ENCODE measurements at places on chromosomes 4 and X. TPM values are rescaled to one million over a fixed set of nuclear protein-coding genes. Genes with fewer than 3 reads are reported as not detected.

GRCh38 chr4:113763029-113763285, 1.4 kb upstream of the CAMK2D start:
- no peak for DNase-seq

GRCh38 chr4:114385195-114385985, 213.2 kb upstream of the UGT8 start:
- no peak for DNase-seq

- DNase-seq: no peak
Measured at GRCh38 chrX:101478366-101478765, 6.9 kb upstream of the ARMCX4 start.

GRCh38 chr4:78569306-78569821, 17.8 kb downstream of the ANXA3 start:
- no peak for DNase-seq

GRCh38 chrX:153371256-153371655, 29.9 kb downstream of the PNMA6E start:
- DNase-seq: no peak

- DNase-seq: no peak
Measured at GRCh38 chr4:15001248-15001868, 923 bp upstream of the CPEB2 start.

DNA sequence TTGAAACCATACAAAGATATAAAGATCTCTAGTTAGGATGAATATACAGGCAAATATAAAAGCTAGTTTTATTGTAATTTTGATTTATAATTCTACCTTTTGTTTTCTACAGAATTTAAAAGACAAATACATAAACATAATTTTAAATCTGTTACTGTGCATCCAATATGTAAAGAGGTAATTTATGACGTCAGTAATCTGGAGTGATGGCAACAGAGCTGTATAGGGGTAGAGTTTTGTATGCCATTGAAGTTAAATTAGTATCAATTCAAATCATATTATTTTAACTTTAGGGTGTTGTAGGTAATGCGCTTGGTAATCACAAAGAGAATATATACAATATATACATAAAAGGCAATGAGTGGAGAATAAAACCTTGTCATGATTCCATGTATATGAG, 183.7 kb upstream of the ARHGAP24 start:
- no peak for DNase-seq

The CLGN gene
- total RNA-seq: 3.2 TPM

The ATP2B3 gene
- 0.19 TPM for total RNA-seq

GRCh38 chrX:119236623-119237561, 807 bp downstream of the PGRMC1 start:
- DNase-seq: no peak

The HMGN5 gene
- total RNA-seq: 23.9 TPM

The SLC16A2 gene
- total RNA-seq: 23.6 TPM

GRCh38 chrX:107123750-107124149, 5.1 kb upstream of the RBM41 start:
- DNase-seq: no peak

The LANCL3 gene
- 0.36 TPM for total RNA-seq

GRCh38 chr4:37628977-37629609, 57.1 kb downstream of the RELL1 start:
- DNase-seq: no peak

DNA sequence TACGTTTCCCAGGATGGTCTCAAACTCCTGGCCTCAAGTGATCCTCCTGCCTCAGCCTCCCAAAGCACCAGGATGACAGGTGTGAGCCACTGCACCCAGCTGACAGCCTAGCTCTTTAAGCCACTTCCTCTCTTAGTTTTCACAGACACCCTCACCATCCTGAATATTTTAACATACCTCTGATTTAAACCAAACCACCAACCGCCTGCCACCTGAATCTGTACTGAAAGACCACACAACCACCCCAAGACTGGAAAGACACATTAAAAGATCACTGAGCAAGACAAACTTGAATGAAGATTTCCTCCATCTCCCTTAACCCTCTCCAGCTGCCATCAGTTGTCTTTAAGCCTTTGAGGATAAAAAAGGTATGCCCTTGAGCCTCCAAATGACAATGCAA, 110.6 kb downstream of the SH3KBP1 start:
- DNase-seq: no peak

DNA sequence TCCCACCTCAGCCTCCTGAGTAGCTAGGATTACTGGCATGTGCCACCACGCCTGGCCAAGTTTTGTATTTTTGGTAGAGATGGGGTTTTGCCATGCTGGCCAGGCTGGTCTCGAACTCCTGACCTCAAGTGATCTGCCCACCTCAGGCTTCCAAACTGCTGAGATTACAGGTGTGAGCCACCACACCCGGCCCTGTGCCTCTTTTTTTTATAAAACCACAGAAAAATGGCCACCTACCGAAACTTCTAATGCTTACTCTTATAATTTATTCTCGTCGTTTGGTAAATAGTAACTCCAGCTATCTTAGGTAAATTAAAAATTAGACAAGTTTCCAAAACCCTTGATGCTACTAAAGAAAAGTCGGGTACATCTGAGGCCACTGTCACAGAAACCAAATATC, 54.4 kb downstream of the IRF2 start:
- no peak for DNase-seq

- DNase-seq: no peak
Measured at GRCh38 chr4:38292529-38292928, 332.3 kb downstream of the PTTG2 start.

The F11 gene
- 0.99 TPM for total RNA-seq

The ADH1B gene
- not detected for total RNA-seq

DNA sequence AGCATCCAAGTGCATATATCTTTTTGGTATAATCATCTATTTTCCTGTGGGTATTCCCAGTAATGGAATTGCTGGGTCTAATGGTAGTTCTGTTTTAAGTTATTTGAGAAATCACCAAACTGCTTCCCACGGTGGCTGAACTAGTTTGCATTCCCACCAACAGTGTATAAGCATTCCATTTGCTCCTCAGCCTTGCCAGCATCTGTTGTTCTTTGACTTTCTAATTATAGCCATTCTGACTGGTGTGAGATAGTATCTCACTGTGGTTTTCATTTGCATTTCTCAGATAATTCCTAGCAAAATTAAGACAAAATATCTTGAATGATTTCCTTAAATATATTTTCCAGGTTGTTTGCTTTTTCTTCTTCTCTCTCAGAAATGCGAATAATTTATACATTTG, 341.1 kb downstream of the GBA3 start:
- no peak for DNase-seq

The AFM gene
- total RNA-seq: not detected

DNA sequence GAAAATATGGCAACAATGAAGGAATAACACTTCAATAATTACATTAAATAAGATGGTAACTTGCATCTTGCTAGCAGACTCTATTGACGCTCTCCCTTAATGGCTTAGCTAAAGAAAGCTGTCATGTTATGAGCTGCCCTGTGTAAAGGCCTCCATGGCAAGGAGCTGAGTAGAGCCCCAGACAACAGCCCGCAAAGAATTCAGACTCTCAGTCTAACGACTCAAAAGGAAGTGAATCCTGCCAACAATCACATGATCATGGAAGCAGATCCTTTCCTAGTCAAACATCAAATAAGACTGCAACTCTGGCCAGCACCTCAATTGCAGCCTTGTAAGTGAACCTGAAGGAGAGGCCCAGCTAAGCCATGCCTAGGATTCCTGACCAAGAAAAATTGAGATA, 157.6 kb downstream of the MAB21L2 start:
- DNase-seq: no peak

DNA sequence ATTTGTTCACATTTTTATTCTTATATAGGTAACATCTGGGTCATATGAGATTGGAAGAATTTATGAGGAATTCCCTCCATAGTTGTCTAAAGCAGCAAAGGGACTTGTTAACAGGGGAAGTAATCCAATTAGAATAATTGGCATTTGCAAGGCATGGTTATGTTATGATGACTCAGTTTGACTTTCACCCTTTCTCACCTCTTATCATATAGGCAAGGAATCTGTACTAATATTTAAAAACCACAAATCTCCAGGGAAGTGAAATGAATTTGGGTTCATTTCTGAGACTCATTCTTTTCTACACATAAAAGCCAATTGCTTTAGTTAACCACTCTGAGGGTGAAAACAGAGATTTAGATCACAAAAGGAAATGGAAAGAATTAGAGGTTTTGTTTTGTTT, 281.5 kb upstream of the DKK2 start:
- DNase-seq: no peak

The XPNPEP2 gene
- total RNA-seq: 0.25 TPM

GRCh38 chrX:139388254-139388653, 142.3 kb upstream of the F9 start:
- DNase-seq: no peak

The SCML2 gene
- 21.3 TPM for total RNA-seq

- no peak for DNase-seq
Measured at GRCh38 chrX:15913146-15913545, 58.5 kb upstream of the AP1S2 start.

DNA sequence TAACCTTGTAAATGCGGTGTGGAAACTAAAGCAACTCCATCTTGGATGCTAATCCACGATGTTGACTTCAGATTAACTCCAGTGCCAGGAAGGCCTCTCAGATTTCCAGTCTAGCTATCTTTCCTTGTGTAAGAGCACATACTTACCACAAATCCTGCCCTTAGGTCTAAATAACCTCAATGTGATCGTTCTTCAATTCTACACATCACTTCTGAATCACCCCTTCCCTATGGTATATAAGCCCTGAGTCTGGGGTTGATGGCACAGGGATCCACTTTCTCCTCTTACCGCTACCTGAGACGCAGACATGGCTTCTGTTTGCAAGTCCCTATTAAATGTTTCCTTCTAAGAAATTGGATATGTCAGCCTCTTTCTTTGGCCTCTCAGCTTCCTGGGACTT, 17.5 kb upstream of the ZNF41 start:
- DNase-seq: no peak

- no peak for DNase-seq
Measured at GRCh38 chrX:70030301-70030767, 19.4 kb downstream of the AWAT2 start.

DNA sequence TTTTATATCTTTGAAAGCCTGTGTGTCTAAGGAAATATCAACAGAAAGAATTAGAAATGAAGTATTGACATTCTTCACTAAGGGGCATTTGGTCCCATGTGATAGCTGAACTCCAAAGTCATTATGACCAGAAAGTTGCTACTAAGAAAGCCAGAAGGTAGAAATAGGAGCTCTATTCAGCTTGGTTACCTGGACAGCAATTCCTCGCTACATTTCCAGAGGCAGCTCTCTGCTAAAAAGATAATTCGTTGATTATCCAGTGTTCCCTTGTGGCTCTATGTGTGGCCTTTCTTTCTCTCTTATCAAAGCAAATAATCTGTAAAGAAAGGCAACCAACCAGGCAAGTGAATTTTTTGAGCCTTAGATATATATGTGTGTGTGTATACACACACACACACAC, 341.3 kb downstream of the ADGRL3 start:
- no peak for DNase-seq

GRCh38 chrX:17039826-17040225, 93.4 kb downstream of the REPS2 start:
- DNase-seq: no peak

The USP26 gene
- not detected for total RNA-seq
